ENCODE measurements at places on chromosomes 11 and 22. TPM values are rescaled to one million over a fixed set of nuclear protein-coding genes. Genes with fewer than 3 reads are reported as not detected.

GALNT18 gene
- 8.1 TPM for polyA plus RNA-seq

ARL2 gene
- polyA plus RNA-seq: 158 TPM

TUBA8 gene
- polyA plus RNA-seq: 1.8 TPM

TNNT3 gene
- not detected for polyA plus RNA-seq

UBTFL1 gene
- not detected for polyA plus RNA-seq

SAA1 gene
- polyA plus RNA-seq: not detected

NTM gene
- 39.4 TPM for polyA plus RNA-seq

FGF3 gene
- 6.0 TPM for polyA plus RNA-seq

SCT gene
- polyA plus RNA-seq: not detected

TENM4 gene
- 24.8 TPM for polyA plus RNA-seq

CLTCL1 gene
- 14.1 TPM for polyA plus RNA-seq

FLRT1 gene
- 3.5 TPM for polyA plus RNA-seq

COMT gene
- polyA plus RNA-seq: 27.6 TPM

OR6A2 gene
- polyA plus RNA-seq: 0.05 TPM

Data from neural cell (in vitro differentiated cells).